ENCODE measurements at places on chromosomes 11 and 22.

GRCh38 chr11:66188580-66188979 lies 79.9 kb upstream of the RAB1B start:
- no peak for DNase-seq

- DNase-seq, result no peak
Measured at GRCh38 chr11:128970598-128971190, 28.0 kb upstream of the TP53AIP1 start.

GRCh38 chr11:75445315-75445953 lies 12.4 kb upstream of the KLHL35 start:
- no peak for DNase-seq

DNA sequence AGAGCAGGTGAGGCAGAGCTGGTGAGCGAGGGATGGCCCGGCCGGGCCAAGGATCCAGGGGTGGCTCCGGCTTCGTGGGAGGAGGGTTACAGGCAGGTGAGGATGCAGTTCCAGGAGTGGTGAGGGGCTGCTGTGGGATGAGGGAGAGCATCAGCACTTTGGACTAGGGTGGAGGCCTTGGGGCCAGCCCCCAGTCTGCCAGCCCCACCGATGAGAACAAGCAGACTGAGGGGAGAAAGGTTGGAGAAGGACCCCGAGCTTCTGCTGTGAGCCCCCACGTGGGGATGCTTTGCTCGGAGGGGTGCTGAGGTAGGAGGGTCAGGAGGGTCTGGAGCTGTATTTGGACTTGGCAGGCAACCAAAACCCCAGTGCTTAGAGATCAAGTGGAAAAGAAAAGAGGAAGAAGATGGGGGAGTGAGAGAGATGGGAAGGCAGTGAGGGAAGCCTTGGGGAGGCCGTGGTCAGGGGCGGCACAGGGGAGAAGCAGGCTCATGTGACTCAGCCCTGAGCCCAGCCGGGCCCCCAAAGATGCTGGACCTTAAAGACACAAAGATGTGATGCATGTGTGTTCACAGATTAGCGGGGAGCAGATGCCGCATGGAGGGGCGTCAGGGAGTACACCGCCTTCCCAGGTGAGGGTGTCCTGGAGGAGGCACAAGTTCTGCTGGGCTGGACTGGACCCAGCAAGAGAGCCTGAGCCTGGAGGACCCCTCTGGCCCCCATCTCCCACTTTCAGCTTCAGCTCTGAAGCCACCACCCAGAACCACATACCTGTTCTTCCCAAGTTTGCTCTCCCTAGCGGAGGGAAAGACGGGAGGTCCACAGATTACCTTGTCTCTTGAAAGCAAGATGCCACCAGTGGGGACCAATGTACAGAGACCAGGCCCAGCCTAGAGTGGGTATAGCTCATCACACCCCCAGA lies 91.3 kb downstream of the CDKN1C start:
- no peak for DNase-seq

DNA sequence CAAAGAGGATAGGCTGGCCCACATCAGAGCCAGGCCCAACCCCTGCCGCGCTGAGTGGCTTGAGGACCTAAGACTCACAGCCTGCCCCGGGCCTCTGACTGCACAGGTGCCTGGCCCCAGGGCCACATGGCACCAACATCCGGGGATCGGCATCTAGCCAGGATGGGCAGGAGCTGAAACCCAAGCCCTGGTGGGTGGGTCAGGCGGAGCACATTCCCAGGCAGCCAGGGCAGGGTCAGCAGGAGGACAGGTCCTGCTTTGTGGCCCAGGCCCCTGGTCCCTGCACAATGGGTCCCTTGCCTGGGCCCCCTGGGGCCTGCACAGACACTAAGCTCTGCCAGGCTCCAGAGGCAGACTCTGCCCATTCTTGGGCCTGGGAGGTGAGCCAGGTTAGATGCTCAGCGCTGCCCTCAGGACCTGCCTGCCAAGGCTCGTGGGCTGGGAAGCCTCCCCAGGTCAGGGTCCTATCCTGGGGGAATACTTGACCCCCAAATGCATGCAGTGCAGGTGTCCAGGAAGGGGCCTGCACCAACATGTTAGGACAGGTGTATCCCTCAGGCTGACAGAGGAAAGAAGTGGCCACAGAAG lies 33.5 kb downstream of the ARVCF start:
- no peak for DNase-seq

GRCh38 chr22:22210375-22210774 lies 34.2 kb upstream of the VPREB1 start:
- peak; percentile 52 for DNase-seq

- DNase-seq, result no peak
Measured at GRCh38 chr22:38861927-38862326, 10.1 kb downstream of the CBX6 start.

DNA sequence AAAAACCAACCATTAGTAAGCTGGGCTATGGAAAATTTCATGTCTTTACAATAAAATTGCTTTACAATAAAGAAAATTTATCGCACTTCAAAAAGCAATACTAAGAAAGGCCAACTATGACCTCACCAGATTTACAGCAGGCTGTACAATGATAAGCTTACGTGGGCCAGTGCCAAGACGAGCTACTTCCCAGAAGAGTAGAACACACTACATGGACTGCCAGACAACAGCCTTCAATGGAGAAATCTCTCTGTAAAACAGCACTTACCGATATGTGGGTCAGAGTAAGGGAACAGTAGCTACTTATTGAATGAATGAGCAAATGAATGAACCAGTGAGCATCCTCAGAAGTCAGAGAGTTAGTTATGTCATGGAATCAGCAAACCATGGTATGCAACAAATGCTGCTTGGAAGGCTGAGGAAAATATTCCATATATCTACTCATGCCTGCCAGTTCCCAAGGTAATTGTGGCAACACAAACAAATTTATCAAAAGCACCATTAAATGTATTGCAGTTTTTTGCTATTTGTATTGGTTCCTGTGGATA lies 74.4 kb downstream of the SLC36A4 start:
- DNase-seq, result no peak

DNA sequence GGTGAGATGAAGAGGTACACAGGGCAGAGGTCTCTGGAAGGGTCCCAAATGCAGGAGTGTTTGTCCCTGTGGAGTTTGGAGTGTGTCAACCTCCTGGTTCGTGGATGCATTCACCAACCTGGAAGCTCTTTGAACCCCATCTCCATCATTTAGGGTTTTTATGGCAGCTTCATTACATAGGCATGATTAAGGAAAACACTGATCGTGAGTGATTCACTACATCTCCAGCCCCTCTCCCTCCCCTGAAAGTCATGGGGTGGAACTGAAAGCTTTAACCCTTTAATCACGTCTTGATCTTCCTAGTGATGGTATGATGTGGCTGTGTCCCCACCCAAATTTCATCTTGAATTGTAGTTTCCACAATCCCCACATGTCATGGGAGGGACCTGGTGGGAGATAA lies 19.8 kb upstream of the INCENP start:
- DNase-seq, result no peak

DNA sequence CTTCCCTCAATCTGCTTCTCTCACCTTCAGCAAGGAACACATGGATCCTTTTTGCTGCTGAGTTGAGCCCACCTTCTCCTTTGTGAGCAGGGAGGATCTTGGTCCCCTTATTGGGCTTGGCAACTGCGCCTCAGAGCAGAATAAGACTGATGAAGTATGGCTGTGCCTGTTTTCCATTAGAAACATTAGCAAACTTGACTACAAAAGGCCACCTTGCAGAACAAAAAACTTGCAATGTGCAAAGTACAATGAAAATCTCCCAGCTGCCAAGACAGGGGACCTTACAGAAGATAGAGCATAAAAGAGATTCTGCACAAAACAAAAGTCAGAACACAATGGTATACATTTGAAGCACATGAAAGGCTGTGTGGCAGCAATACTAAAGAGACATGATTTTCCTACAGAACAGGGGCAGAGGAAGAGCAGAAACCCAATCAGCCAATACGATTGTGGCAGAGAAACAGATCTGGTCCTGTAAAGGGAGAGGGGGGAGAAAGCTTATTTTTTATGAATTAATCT lies 173.5 kb upstream of the SNX19 start:
- no peak for DNase-seq

DNA sequence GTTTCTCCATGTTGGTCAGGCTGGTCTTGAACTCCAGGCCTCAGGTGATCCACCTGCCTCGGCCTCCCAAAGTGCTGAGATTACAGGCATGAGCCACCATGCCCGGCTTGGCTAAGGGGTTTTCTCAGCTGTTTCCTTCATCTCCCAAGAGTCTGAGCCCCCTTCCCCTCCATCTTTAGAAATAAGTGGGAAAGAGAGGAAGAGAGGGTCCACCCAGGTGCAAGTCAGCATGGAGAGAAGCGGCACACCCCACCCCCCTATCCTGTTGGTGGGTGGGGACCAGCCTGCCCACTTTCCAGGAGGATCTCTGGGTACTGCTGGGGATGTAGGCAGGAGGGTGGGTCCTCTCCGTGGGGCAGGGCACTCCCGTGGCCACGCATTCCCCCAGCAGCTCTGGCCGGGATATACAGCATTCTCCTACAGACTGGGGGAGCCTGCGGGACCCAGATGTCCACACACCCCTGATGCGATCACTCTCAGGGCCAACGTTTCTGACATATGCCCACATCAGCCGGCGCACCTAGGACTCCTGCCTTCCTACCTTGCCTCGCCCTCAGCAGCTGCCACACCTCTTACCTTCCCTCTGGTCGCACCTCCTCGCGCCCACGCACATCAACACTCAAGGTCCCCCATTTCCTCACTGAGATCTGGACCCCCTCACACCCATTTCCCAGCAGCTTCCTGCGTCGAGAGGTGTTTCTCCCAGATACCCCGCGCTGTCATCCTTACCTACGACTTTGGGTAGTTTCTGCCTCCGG lies 8.9 kb downstream of the SCARF2 start:
- no peak for DNase-seq

GRCh38 chr11:71979602-71980001 lies 19.1 kb upstream of the IL18BP start:
- no peak for DNase-seq

GRCh38 chr11:69836401-69836800 lies 17.2 kb upstream of the FGF3 start:
- DNase-seq, result no peak

Measured in epithelial cell of proximal tubule (primary cell).